CD4-positive, alpha-beta memory T cell (primary cell): ENCODE measurements at places on chromosomes 7 and 10. TPM values are rescaled to one million over a fixed set of nuclear protein-coding genes. Genes with fewer than 3 reads are reported as not detected.

GRCh38 chr7:25927626-25927978 is 224.4 kb upstream of the NFE2L3 start:
- H3K4me3 ChIP-seq: no peak overlapping the region
- H3K27ac ChIP-seq: no peak overlapping the region
- H3K27me3 ChIP-seq: no peaks in the 10 kb centered on the region
- no peak for DNase-seq
- H3K4me1 ChIP-seq: no peaks in the 10 kb centered on the region

DNA sequence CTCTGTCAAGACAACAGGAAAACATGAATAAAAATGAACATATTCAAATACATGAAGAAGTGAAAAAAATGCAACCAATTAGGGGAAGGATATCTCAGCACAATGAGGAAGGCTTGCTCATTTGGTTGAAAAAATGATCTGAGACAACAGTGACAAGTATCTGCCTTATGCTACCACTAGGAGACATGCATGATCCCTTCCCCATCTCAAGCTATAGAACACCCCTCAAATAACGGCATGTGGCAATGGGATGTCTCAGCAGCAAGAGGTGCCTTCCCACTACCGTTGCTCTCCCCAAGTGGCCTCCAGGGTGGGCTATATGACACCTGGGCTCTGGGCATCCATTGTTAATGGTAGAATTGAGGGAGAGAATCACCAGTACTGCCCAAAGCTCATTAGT is 98.1 kb upstream of the RSU1 start:
- no peak for DNase-seq
- H3K36me3 ChIP-seq: no peaks in the 10 kb centered on the region
- no peaks in the 10 kb centered on the region for H3K27me3 ChIP-seq

DNA sequence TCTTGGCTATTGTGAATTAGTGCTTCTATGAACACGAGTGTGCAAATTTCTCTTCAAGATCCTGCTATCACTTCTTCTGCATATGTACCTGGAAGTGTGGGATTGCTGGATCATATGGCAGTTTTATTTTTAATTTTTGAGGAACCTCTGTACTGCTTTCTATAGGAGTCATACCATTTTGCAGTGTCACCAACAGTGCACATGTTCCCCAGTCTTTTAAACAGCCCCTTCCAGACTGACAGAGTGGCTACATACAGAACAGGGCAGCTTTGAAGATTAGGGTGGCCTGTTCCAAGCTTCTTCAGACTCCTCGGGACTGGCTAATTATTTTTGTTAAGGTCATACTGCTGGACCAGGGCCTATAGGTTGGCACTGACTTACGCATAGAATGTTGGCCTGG is 82.9 kb downstream of the AUTS2 start:
- H3K4me3 ChIP-seq: no peak overlapping the region
- no peaks in the 10 kb centered on the region for H3K36me3 ChIP-seq
- H3K27me3 ChIP-seq: no peaks in the 10 kb centered on the region
- H3K27ac ChIP-seq: no peak overlapping the region

- H3K27me3 ChIP-seq: no peaks in the 10 kb centered on the region
- DNase-seq: no peak
- H3K4me1 ChIP-seq: peaks cover 19% of the 10 kb centered on the region
Measured at GRCh38 chr7:33073243-33073642, 10.7 kb upstream of the NT5C3A start.

Gene STOX1
- total RNA-seq: 0.35 TPM

Gene ANKRD30A
- not detected for total RNA-seq

Gene MRLN
- total RNA-seq: not detected

DNA sequence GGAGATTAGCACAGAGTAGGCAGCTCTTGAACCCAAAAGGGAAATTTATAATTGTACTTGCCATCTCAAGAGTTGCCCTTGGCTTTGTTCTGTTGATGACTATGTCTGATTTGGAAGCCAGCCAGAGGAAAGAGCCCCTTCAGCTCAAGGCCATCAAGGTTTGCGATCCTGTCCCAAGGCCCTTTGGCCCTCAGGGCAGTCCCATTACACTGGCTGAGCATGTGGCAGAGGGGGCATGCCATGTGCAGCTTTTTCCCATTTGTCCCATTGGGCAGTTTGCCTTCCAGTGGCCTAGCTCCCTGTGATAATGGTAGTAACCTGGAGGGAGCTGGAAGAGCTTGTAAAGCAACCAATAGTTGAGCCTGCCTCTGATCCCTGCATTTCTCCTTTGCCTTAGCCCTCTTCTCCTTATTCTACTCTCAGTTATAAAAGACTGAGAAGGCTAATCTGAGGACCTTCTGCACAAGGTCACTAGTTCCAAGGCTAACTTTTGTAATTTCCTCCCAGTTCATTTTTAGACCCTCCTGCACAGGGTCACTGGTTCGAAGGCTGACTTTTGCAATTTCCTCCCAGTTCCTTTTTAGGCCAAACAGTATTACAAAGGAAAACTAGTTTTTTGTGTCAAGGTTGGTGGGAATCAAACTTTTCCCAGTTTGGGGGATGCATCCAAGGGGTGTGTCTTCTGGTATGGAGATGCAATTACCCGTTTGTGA is 31.0 kb upstream of the ARHGAP12 start:
- no peaks in the 10 kb centered on the region for H3K4me1 ChIP-seq
- no peak for DNase-seq
- H3K36me3 ChIP-seq: no peaks in the 10 kb centered on the region
- no peak overlapping the region for H3K27ac ChIP-seq
- H3K4me3 ChIP-seq: no peak overlapping the region
- no peaks in the 10 kb centered on the region for H3K27me3 ChIP-seq

DNA sequence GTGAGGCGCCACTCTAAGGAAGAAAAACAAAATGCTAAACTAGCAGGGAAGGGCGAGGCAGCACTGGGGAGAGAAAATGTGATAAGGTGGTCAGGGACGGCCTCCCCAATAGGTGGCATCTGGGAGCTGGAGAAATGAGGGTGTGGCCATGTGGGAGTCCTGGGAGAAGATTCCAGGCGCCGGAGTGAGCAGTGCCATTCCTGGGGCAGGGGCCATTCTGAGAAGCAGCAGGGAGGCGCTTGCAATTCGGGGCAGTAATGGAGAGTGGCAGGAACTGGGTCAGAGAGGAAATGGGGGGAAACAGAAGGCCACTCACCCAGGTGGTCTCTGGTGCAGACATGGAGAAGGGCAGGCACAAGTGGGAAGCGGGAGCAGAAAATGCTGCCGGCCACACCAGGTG is 61.8 kb upstream of the LRRC18 start:
- no peaks in the 10 kb centered on the region for H3K4me1 ChIP-seq
- H3K36me3 ChIP-seq: no peaks in the 10 kb centered on the region
- H3K4me3 ChIP-seq: no peak overlapping the region
- no peak for DNase-seq
- no peak overlapping the region for H3K27ac ChIP-seq

Gene ZNF25
- total RNA-seq: 13.6 TPM

Gene GNG11
- total RNA-seq: not detected

Gene UCN3
- not detected for total RNA-seq

Gene GPRIN2
- not detected for total RNA-seq

Gene TOMM7
- total RNA-seq: 701 TPM

DNA sequence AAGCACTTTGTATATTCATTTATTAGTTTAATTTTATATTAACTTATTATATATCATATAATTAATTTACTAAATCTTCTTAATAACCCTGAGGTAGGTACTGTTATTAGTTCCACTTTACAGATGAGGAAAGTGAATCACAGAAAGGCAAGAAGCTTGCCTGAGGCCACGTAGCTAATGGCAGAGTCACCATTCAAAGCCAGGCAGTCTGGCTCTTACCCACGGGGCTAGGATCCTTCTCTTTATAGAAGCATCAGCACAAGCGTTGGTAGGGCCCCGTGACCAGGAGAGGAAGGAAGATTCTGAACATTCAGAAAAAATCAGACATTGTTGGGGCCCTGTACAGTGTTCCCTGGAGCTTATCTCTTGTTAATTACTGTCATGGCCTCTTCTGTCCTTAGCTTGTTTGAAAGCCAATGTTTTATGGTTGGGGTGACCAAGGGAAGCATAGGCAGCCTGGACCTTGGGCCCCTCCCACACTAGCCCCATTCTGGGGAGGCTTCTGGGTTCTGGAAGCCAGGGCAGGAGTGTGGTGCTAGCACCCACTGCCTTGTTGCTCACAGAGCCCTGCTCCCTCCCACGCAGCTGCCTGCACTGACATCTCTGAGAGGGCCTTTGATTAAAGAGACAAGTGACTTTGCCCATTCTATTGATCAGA is 31.1 kb upstream of the SLF2 start:
- no peaks in the 10 kb centered on the region for H3K36me3 ChIP-seq
- DNase-seq: no peak
- no peaks in the 10 kb centered on the region for H3K4me1 ChIP-seq
- no peak overlapping the region for H3K27ac ChIP-seq

DNA sequence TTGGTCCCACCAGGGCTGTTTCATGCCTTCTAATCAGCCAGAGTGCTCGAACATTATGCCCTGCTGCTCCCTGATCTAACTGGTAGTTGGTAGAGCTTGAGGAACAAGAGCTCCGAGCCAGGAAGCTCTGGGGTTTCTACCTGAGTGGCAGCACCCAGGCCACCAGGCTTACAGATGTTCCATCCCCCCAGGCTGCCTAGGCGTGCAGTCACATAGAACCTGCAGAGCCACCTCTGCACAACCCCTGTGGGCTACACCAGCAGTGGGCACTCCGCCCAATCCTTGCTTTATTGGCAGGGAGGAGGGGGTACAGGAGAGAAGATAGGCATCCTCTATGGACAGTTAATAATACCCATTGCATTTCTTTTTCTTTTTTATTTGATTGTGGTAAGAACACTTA is 21.8 kb downstream of the MAP3K8 start:
- H3K4me1 ChIP-seq: peaks cover 42% of the 10 kb centered on the region
- no peak overlapping the region for H3K4me3 ChIP-seq
- no peaks in the 10 kb centered on the region for H3K27me3 ChIP-seq
- peak overlapping the region; percentile 24 for H3K27ac ChIP-seq
- peaks cover 22% of the 10 kb centered on the region for H3K36me3 ChIP-seq

Gene PRPS1L1
- not detected for total RNA-seq

- H3K27ac ChIP-seq: no peak overlapping the region
- H3K4me3 ChIP-seq: no peak overlapping the region
- no peak for DNase-seq
- H3K36me3 ChIP-seq: no peaks in the 10 kb centered on the region
Measured at GRCh38 chr10:77358656-77359055, 279.0 kb downstream of the KCNMA1 start.

DNA sequence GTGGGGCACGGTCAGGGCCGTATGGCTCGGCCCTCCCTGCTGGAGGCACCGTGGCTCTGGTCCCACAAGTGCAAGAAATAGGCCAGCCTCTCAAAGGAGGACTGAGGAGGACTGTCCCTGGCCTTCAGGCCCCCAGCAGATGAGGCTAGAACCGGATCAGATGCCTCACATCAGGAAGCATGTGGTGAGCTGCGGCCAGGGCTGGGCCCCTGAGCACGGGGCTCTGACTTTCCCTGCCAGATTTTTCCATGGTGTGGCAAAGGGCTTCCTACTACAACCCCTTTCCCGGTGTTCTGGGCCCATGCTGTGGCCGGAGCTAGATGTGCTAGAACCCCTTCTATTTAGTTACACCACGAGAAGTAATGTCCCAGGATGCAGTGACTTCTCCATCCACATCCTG is 100.4 kb downstream of the TCERG1L start:
- no peak overlapping the region for H3K27ac ChIP-seq
- no peaks in the 10 kb centered on the region for H3K27me3 ChIP-seq
- H3K4me1 ChIP-seq: no peaks in the 10 kb centered on the region
- no peaks in the 10 kb centered on the region for H3K36me3 ChIP-seq
- DNase-seq: no peak

GRCh38 chr7:42236266-42236975 is 588 bp downstream of the GLI3 start:
- H3K36me3 ChIP-seq: no peaks in the 10 kb centered on the region
- no peak for DNase-seq
- H3K27me3 ChIP-seq: peaks cover 8% of the 10 kb centered on the region
- no peak overlapping the region for H3K27ac ChIP-seq
- no peak overlapping the region for H3K4me3 ChIP-seq

DNA sequence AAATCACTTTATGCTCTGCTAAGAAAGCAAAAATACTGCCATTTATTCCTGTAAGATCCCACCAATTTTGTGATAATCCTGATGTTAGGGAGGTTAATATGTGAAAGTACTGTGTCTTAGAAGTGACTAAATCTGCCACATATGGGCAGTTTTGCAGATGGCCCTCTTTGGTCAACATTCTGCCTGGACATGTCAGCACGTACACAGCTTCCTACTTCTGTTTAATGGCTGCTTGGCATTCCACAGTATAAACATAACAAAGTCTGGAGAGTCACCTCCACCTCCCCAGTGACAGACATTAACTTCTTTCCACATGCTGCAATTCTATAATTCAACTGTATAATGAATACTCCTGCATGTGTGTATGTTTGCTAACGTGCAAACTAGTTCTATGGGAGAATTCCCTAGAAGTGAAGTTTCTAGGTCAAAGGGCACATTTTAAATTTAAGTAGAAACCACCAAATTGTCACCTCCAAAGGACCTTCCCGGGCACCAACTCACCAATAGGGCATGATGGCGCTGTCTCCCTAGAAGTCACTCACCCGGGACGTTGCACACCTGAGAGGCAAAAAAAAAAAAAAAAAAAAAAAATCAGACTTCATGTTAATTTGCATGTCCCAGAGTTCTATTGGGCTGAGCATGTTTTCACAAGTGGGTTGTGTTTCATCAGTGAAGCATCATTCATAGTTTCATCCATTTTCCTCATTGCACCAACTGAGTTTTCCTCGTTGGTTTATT is 38.9 kb downstream of the MKI67 start:
- no peaks in the 10 kb centered on the region for H3K27me3 ChIP-seq
- H3K4me1 ChIP-seq: no peaks in the 10 kb centered on the region
- H3K36me3 ChIP-seq: peaks cover 5% of the 10 kb centered on the region
- H3K27ac ChIP-seq: no peak overlapping the region
- DNase-seq: no peak
- H3K4me3 ChIP-seq: no peak overlapping the region
